ENCODE measurements at places on chromosomes 7 and 10. TPM values are rescaled to one million over a fixed set of nuclear protein-coding genes. Genes with fewer than 3 reads are reported as not detected.

The PLXNA4 gene
- polyA plus RNA-seq: 3.6 TPM

The ADAM8 gene
- polyA plus RNA-seq: 0.15 TPM

The ZNF394 gene
- 10.6 TPM for polyA plus RNA-seq

DNA sequence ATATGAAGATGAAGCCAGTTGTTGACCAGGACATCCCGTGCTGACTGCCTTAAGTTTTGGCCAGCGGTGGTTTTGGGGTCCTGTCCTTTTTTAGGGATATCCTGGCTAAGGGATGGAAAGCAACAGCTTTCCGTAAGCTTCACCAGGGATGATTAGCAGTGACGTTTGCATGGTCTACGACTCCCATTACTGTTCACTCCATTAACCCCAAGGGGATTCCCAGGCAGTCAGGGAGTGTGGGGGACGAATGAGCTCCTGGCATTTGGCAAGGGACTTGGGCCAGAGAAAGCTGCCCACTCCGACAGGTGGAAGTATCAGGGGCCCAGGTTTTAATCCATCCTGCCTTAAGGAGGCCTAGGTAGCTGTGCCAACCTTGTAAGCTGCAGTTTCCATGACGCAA is 66.8 kb downstream of the ITGB1 start:
- DNase-seq: no peak

The BLNK gene
- polyA plus RNA-seq: 1.0 TPM

DNA sequence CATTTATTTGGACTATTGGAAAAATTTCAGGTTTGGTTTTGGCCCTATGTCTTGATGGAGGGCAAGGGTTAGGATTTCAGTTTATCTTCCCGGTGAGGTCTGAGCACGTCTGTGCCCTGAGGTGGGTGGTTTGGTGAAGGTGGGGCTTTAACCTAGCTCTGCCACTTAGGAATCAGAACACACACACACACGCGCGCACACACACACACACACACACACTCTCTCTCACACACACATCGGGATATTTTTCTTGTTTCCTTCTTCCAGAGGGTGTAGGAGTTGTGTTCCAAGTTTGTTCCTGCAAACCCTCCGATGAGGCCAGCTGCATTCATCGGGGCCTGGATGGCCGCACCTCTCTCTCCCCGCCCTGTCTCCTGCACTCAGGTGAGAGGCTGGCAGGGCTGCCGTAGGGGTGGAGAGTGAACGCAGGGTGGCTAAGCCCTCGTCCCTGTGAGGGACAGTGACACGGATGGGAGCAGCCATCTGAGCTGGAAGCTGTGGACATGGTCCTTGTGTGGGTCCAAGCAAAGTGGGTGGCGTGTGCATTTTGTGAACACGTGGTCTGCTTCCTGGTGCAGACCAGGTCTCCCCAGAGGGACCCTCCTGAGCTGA is 34.2 kb downstream of the CHST12 start:
- DNase-seq: no peak

- DNase-seq: no peak
These were observed 78.7 kb upstream of the ABI1 start for GRCh38 chr10:26939290-26939961.

- no peak for DNase-seq
These were observed 184.0 kb downstream of the GRID1 start for GRCh38 chr10:86182595-86182994.

The FAM25C gene
- not detected for polyA plus RNA-seq

- DNase-seq: no peak
These were observed 10.2 kb upstream of the IL2RA start for GRCh38 chr10:6072215-6072934.

DNA sequence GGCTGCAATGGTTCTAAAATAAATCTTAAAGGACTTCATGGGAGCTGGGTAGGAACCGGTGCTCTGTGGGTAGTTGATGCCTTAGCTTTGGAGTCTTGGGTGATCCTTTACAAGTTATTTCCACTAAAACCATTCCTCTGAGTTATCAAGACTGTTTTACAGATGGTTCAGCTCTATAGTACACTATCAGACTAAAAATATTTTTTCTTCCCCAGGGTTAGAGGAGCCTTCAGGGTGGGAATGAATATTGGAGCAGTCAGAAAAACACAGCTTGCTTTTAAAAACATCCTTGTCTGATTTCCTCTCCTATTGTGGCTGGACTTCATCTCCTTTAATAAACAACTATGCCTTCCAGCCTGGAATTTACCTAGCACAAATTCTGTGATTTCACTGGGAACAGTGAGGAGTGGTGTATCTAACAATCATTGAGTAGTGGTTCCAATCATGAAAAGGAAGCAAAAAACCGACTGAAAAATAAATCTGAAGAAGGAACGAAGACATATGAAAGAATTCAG is 102.6 kb upstream of the AFAP1L2 start:
- no peak for DNase-seq

GRCh38 chr7:52168085-52168484 is 851.5 kb upstream of the COBL start:
- DNase-seq: no peak

The ZNF138 gene
- 4.0 TPM for polyA plus RNA-seq

- no peak for DNase-seq
These were observed 3.8 kb downstream of the NUDCD3 start for GRCh38 chr7:44486693-44487092.

GRCh38 chr10:102652170-102652916 is 8.1 kb downstream of the TRIM8 start:
- no peak for DNase-seq

GRCh38 chr10:35161906-35162305 is 35.3 kb downstream of the CREM start:
- DNase-seq: no peak

The UTF1 gene
- not detected for polyA plus RNA-seq

The STRIP2 gene
- polyA plus RNA-seq: 1.2 TPM

DNA sequence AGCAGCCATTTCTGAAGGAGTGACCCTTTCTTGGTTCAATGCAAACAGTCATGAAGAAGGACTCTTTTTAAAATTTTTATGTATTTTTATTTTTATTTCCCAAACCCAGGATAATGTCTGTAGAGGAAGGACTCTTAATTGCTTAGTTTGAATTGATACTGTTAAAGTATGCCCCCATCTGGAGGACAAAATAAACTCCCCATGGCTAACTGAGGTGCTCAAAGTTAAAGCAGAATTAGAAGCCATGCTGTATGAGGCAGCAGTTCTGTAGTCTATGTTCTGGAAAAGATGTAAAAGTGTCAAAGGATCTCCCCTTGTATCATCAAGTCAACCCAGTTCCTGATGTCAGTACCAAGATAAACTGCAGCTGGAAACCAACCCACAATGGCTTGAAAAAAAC is 617.9 kb upstream of the GRM3 start:
- DNase-seq: no peak

DNA sequence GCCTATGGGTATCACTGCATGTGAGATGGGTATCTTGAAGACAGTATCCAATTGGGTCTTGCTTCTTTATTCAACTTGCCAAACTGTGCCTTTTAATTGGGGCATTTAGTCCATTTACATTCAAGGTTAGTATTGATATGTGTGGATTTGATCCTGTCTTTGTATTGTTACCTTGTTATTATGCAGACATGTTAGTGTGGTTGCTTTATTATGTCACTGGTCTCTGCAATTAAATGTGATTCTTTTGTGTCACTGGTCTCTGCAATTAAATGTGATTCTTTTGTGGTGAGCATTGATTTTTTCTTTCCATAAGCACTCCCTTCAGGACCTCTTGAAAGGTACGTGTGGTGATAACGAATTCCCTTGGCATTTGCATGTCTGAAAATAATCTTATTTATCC is 357.8 kb upstream of the STEAP1 start:
- no peak for DNase-seq

DNA sequence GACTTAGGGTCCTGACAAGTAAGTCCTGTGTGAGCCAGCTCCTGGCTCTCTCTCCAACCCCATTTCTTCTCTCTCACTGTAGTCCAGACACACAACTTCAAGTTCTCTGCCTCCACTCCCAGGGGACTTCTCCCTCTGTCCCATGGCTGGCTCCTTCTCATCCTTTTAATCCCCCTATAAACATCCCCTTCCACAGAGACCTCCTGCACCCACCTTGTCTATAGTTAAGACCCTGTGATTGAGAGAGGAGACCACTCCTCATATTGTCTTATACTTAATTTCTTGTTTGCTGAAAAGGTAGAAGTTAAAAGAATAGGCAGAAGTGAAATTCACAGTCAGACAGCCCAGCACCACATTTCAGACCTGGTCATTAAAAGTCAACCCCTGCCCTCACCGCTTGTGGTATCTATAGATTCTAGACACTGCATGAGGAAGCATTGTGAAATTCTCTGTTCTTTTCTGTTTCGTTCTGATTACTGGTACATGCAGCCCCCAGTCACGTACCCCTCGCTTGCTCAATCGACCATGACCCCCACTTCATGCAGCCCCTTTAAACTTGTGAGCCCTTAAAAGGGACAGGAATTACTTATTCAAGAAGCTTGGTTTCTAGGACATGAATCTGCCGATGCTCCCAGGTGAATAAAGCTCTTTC is 125.6 kb upstream of the FRMD4A start:
- DNase-seq: no peak

DNA sequence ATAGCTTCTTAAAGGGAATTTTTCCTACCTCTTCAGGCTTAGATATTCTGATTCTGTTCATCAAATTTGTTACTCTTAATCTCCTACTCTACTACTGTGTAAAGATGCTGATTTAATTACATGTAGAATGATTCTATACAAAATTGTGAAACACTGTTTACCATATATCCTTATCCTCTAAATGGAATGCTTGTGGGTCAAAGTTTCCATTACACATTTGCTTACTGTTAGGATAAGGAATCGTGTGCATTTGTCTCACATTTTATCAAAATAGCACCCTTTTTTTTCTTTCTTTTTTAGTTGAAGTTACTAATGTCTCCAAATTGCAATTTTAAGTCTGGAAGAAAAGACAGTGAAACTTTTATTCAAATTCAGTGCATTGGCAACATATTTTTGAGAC is 65.3 kb downstream of the TFEC start:
- DNase-seq: no peak

- DNase-seq: no peak
These were observed 77.3 kb downstream of the PARD3 start for GRCh38 chr10:34737772-34738169.

DNA sequence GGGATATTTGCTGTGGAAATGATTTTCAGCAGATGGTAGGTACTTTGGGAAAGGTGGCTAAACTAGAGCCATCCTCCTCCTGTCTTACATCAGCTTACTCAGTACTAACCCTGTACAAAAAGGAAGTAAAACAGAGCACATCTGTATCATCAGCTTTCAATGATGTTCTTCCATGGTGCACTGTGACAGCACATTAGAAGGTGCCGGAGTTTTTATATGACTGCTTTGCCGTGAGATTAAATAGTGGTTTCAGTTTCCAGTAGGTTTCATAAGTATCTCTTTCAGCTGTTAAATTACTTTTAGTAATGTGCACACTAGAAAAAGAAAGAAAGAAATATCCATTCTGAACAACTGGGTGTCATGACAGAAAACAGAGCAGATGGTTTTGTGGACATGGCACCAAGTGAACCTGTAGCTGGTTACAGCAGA is 86.5 kb downstream of the ARID5B start:
- DNase-seq: no peak

DNA sequence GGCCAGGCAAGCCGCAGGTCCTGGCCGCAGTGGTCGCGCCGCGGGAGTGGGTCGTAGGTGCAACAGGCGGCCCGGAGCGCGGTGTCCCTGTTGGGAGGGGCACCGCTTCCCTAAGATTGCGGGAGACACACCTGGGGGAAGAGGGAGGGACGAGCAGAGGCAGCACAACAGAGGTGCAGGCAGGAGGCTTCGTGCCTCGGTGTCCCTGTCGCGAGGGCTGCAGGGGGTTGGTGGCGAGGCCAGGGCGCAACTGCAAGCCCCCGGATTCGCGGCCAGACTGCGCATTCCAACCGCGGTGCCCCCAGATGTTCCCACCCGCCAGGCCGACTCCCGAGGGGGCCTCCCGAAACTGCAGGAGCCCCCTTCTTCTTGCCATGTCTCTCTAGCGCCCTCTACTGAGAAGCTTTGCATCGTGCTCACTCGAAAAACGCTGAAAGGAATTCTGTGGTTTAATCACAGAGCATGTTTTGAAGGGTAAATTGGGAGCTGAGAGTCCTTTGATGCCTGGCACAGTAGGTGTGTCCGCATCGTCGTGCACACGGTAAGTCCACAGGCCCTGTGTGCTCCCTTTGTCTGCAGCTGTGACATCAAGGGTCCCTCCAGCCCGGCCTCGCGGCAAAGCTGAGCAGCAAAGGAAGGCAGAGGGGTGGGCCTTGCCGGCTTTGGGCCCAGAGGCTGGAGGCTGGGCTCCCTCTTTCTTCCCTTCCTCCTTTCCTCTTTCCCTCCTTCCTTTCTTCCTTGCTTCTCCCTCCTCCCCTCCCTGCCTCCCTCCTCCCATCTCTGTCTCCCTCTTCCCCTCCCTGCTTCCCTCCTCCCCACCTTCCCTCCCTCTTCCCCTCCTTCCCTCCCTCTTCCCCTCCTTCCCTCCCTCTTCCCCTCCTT is 6.2 kb upstream of the MBL2 start:
- peak; percentile 59 for DNase-seq

DNA sequence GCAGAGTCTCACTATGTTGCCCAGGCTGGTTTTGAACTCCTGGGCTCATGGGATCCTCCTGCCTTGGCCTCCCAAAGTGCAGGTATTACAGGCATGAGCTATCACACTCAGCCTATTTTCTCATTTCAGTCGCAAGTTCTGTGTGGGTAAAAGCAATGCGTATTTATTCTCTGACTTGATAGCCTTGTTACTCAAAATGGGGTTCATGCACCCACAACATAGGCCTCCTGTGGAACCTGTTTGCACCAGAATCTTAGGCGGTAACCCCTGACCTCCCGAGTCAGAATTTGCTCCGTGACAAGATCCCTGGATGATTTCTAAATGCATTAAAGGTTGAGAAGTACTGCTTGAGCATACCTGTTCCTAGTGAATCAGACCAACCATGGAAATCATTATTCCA is 7.3 kb downstream of the IL2RA start:
- DNase-seq: no peak

The CCDC3 gene
- 120 TPM for polyA plus RNA-seq

GRCh38 chr10:33145451-33146188 is 187.6 kb upstream of the ITGB1 start:
- DNase-seq: peak; percentile 80

GRCh38 chr7:16740623-16740953 is 13.0 kb upstream of the TSPAN13 start:
- no peak for DNase-seq

The SAMD8 gene
- 5.6 TPM for polyA plus RNA-seq

- no peak for DNase-seq
These were observed 817.1 kb downstream of the TYW1 start for GRCh38 chr7:67813621-67814292.

The DRGX gene
- polyA plus RNA-seq: 0.12 TPM

- DNase-seq: peak; percentile 72
These were observed 10.7 kb upstream of the HOXA13 start for GRCh38 chr7:27210441-27211083.

GRCh38 chr10:106560925-106561640 is 603.4 kb downstream of the SORCS1 start:
- no peak for DNase-seq

- DNase-seq: no peak
These were observed 37.4 kb downstream of the DNAJC9 start for GRCh38 chr10:73209705-73210104.

All from brain (organoid and tissue), 16 donors.